ENCODE measurements at places on chromosomes 12 and 14.

GRCh38 chr12:104243551-104243950, 28.0 kb downstream of the TXNRD1 start:
- no peak for DNase-seq

DNA sequence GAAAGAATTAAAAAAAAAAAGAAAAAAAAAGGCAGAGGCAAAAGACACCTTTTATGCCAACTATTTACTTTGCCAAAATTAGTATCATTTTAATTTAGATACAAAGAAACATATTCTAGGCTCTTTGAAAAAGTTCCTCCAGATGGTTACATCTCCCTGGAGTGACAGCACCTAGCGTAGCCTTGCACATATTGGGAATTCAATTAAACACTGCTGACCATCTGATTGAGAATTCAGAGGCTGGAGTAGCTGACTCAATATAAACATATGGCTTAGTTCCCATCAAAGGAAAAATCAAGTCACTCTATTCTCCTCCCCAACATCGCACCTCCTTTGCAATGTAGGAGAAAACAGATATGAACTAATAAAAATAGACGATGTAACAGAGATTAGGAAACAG, 36.4 kb downstream of the ANKS1B start:
- DNase-seq, result no peak

DNA sequence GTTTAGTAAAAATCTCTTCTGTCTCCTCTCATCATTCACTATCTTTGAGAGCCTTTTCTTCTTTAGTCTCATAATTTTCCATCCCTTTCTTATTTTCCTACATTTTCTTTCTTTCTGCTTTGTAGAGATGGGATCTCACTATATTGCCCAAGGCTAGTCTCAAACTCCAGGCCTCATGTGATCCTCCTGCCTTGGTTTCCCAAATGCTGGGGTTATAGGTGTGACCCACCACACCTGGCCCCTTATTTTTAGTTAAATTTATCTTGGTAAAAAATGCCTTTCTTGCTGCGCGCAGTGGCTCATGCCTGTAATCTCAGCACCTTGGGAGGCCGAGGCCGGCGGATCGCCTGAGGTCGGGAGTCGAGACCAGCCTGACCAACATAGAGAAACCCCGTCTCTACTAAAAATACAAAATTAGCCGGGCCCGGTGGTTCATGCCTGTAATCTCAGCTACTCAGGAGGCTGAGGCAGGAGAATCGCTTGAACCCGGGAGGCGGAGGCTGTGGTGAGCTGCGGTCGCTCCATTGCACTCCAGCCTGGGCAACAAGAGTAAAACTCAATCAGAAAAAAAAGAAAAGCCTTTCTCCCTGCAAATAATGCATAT, 996 bp downstream of the SLC2A3 start:
- DNase-seq, result no peak

DNA sequence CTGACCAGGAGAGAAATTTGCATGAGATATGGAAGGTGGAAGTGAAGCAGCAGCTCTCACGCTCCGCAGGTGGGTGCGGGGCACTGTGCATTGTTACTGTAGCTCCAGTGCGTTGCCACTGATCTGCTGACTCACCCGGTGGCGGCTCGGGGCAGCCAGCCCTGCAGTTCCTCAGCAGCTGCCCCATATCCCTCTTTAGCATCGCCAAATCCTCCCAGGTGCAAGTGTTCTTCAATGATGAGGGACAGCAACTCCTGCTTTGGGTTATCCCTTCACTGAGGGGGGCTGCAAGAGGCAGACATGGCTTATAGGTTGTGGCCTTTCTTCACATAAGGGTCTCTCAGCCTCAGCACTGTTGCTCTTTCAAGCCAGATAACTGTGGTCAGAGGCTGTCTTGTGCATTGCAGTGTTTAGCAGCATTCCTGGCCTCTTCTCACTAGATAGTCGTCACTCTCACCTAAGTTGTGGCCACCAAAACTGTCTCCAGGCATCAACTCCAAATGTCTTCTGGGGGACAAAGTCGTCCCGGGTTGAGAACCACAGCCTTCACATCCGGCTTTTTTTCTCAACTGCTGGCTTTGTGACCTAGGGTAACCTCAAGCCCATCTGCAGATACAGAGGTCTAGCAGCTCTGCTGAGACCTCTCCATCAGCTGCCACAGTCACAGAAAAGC, 180.8 kb downstream of the EFCAB11 start:
- peak; percentile 9 for DNase-seq

GRCh38 chr14:68677476-68677875, 115.4 kb downstream of the ZFP36L1 start:
- no peak for DNase-seq

DNA sequence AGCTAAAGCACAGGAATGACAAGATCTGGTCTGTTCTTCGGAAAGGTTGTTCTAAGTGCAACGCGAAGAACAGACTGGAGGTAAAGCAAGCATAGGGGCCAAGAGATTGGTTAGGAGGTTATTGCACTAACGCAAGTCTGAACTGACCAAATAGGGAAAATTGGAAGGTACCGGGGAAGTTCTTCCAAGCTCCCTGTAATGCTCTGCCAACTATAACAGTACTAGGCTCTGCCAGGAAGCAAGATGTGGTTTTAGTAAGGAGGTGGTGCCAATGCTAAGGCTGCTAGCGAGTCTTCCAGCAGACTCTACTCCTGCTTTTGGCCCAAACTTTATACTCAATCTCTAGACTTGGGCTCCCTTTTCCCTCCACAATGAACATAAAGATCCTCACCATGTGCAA, 138.6 kb downstream of the PAWR start:
- DNase-seq, result no peak

DNA sequence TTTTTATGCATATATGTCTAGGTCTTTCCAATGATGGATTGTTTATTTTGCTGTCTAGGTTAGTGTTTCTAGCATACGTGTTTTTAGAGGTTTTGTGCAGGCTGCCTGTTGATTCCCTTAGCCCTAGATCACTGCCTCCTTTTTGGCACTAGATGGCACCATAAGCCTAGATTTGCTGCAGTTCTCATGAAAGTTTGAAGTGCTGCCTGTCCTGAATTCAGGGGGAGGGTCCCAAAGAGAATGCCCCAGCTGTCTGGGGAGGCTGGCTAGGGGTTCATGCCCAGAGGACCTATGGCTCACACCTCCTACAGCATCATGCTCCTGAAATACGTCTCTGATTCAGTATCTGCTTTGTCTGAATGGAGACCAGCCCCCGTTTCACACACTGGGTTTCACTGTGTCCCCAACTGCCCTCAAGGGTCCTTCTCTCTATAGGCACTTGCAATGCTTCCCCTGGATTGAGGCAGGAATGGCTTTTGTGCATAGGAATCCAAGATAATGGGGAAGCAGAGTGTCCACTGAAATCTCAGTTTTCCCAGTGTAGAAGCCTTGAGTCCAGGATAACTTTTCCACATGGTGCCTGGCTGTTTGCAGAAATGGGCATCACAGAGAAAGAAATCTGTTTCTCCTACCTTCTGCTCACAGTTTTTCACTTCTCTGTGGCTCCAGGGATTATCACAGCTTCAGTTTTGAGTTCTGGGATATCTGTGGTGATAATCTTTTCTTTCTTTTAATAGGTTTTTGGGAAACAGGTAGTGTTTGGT, 14.2 kb upstream of the TXNRD1 start:
- DNase-seq, result no peak

DNA sequence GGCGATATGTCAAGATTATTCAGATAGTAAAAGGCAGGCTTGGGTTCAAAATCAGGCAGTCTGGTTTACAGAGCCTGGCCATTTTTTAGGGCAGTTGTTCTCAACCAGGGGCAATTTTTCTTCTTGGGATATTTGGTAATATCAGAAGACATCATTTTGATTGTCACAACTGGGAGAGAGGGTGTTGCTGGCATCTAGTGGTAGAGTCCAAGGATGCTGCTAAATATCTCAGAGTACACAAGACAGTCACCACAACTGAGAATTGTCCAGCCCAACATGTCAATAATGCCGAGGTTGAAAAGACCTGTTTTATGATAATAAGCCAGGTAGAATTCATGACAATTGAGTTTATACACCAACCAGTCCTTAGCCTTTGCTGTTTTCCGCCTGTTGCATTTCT, 733.9 kb downstream of the NRXN3 start:
- DNase-seq, result no peak

DNA sequence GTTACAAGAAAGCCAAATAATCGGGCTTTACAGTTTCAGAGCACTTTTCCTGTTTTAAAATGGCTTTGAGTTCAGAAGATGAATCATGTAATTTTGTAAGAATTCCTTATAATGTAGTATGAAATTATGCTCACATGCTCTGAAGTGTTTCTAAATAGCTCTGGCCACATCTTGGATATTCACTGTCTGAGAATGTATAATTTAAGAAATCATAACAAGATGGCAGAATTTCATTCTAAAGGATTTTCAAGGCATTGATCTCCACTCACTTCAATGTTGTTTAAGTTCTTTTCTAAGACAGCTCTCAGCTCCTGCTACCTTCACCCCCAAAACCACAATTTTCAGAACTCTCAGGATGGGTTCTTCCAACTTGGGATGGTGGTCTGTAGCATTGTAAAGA, 180.1 kb downstream of the DACT1 start:
- no peak for DNase-seq

- DNase-seq, result no peak
Observed at GRCh38 chr14:39467889-39468524, 35.8 kb upstream of the FBXO33 start.

DNA sequence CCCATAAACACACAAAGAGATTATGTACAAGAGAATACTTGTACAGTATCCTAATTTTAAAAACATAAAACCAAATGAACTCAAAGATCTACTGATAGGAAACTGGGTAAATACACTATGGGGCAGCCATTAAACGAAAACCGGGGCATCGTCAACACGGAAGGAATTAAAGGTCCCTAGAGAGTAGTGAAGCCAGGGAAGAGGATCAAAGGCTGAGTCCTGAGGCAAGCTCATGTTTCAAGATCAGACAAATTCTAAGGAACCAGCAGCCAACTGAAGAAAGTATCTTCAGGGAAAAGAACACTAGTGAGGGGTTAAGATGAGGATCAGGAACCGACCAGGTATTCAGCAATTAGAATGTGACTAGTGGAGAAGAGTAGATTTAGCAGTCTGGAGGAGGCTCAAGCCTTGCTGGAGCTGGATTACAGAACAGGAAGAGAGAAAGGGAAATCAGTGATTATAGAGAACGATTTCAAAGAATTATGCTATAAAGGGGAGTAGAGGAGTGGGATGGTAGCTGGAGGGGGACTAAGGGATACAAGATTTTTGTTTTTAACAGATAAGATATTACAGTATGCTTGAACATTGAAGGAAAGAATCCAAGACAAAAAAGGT, 23.7 kb downstream of the SEL1L start:
- DNase-seq, result no peak

- DNase-seq, result no peak
Observed at GRCh38 chr14:52875707-52876106, 75.1 kb downstream of the FERMT2 start.

- no peak for DNase-seq
Observed at GRCh38 chr14:102086709-102086971, 204 bp downstream of the HSP90AA1 start.

- DNase-seq, result no peak
Observed at GRCh38 chr14:81889529-81889928, 355.9 kb upstream of the SEL1L start.

- no peak for DNase-seq
Observed at GRCh38 chr12:49923880-49924556, 20.3 kb upstream of the FAIM2 start.

DNA sequence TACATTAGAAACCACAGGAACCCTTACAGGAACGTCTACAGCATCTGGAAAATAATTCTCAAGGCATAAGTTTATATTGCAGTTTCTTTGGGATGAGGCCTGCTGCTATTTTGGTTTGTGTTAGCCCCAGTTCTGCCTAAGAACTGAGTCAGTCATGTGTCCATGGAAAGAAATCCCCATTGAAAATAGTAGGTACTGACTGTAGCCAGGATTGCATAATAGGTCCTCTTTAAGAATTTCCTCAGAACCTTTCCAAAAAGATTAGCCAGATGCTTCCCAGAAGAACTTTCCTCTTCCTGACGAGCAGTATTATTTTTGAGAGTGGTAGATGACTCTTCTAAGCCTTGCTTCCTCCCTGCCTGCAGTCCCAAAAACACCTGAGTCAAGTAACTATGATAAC, 52.6 kb downstream of the RASSF8 start:
- DNase-seq, result no peak

- DNase-seq, result no peak
Observed at GRCh38 chr14:52391881-52392615, 77.9 kb downstream of the PTGER2 start.

All from stimulated activated CD4-positive, alpha-beta T cell treated with anti-CD3 and anti-CD28 coated beads, TNF-alpha, amount 100 ng/mL, for 1 hour (primary cell).